ENCODE measurements at places on chromosomes 1 and 21.

DNA sequence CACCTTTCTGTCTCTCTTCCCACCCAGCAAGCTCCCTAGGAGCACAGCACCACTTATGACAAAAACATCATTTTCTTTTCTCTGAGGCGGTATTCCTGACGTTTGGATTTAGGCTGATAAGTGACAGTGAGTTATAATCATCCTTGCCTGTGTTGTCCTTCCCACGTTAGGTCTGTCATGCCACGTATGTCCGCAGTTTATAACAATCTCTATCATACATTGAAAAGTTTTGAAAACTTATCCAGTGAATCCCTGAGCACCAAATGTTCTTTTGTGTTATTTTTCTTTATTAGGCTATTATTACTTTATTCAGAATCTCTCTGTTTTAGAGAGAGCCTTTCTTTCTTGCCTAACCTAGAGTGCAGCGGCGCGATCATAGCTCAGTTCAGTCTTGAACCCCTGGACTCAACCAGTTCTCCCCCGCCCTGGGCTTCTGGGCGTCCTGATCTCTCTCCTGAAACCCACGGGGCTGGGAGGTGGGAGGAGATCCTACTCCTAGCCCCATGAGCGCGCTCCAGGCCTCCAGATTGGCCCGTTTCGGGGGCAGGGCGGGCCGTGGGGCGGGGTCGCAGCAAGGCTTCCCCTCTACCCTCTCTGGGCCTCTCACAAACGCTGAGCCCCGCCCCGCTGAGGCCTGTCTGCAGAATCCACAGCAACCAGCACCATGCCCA lies at the start of gene GSTM2:
GSTM2 (plus strand) TSS at position 606 of the 671 bp plus-strand sequence; CDS start at position 665, 59 bp downstream.
- DNase-seq: peak; percentile 89

DNA sequence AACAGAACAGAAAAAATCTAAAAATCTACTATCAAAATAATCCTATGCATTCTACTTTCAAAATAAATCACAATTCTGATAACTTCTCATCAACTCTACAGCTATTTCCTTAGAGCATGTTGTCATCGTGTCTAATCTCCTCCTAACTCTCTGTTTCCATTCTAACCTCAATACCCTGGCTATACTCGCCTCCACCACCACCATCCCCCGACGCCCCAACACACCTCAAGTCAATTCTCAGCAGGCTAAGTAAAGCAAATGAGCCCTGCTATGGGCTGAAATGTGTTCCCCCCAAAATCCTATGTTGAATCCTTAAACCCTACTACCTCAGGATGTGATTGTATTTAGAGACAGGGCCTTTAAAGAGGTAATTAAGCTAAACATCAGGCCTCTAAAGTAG lies 34.6 kb downstream of the NRDC start:
- no peak for DNase-seq

DNA sequence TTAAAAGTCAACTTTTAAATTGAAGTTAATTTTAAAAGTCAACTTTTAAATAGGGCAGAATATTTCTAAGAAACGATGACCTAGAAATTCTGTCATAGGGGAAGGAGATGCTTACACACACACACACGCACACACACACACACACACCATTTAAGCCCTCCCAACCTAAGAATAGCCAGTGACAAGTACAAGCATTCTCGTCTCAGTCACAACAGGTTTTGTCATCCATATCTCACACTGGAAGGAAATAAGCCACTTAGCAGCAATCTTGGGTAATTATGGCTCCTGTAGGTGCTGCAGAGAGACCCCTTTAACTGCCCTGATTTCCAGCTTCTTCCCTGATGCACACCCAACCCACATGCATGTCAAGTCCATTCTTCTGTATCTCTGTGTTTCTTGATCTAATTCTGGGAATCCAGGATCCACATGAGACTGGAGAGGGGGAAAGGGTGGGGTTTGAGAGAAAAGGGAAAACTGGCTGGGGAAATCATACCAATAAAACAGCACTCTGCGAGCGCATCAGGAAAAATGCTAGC lies 338.1 kb downstream of the PAPPA2 start:
- DNase-seq: no peak

- no peak for DNase-seq
Observed at GRCh38 chr1:54728027-54728426, 12.4 kb downstream of the TTC4 start.

DNA sequence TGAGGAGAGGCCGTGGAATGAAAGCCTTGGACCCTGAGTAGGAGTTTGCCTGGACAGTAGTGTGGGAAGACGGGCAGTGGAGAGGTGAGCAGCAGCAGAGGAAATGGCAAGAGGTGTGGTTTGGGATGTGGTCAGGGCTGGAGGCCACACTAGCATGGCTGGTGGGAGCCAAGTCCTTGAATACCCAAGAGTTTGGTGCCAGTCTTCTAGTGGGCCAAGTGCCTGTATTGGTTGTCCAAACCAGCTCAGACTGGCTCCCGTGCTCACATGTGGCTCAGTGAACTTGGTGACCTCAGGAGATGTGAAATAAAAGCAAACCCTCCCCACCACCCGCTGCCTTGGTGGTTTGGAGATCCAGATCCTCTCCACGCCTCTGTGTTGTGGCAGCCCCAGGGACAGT lies 2.4 kb downstream of the GUCA2A start:
- DNase-seq: no peak

- no peak for DNase-seq
Observed at GRCh38 chr1:26616881-26617280, 78.9 kb upstream of the ARID1A start.

DNA sequence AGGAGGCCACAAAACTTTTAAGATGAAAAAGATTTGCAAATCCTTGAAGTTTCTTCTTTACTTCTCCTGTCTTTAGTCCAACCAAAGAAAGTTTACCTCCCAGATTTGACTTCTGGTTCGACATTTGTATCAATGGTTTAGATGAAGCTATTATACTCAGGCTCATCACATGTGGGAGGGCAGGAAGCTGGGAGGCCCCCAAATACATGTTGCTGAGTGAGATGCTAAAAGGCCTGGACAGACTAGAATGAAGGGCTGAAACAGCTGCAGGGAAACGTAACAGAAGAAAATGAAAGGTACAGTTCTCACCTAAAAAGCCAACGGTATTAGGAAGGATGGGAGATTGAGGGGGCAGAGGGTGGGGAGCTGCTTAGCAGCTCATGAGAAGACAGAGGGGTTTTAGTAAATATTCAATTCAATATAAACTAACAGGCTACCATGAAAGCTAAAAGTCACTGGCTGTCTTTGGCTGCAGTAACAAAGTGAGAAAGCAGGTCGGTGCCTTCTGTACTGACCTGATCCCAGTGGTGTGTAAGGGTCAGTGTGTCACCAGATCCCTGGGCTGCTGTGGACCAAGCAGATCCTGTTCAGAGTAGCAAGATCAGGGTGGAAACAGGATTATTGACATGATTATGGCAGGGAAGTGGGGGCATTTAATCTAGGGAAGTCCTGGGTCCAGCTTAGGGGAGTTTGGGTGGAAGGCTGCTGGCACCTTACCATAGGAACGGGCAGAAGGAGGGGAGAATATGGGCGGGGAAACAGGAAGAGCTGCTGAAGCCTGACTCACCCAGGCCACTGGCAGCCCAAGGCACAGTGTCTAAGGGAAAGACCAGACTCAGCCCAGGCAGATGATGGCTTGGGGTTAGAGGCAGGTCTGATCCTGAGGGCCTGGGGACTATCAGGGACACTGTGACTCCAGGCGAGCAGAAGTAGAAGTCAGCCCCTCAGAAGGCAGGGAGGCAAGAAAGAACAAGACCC lies 60.4 kb downstream of the KCNN3 start:
- no peak for DNase-seq

GRCh38 chr1:11985851-11986250 lies 5.6 kb downstream of the MFN2 start:
- no peak for DNase-seq

DNA sequence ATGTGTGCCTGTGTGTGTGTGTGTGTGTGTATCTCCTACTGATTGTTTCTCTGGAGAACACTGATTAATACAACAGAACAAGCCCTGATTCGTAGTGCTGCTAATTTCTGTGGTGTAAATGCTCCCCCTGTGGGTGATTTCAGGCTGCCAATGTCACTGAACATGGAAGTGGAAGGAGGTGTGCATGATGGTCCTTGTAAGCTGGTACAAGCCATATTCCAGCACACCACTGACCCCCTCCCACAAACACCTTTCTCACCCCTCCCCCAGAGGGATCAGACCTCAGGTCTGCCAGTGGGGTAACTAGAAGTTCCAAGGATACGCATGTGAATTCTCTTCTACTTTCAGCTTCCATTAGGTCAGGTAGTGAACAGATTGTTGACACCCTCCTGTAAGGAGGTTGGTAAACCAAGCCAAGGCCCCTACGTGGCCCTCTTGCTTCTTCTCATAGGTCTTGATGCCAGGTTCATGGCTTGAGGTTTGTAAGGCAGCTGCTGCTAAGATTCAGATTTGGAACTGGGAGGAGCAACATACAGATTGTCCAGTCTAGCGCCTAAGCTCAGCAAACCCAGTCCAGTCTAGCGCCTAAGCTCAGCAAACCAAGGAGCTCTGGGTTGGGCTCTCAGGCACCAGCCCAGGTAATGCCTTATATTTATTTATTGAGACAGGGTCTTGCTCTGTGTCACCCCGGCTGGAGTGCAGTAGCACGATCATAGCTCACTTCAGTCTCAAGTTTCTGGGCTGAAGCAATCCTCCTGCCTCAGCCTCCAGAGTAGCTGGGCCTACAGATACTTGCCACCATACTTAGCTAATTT lies 38.7 kb downstream of the DHCR24 start:
- DNase-seq: no peak

DNA sequence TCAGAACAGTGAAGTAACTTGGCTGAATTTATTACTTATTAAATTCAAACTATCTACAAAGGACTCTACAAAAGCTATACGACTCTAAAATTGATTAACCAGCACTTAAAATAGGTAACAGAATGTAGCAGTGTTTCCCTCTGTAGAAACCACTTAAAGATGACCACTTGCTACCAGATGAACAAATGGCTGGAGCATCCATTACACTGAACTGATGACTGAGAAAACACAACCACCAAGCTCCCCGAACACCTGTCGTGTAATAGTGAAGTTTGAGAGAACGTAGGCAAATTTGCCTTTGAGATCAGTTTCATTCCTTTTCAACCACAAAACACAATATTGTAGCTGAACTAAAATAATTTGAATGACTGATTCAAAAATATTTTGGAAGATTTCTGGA lies 226.7 kb downstream of the KCNT2 start:
- no peak for DNase-seq

DNA sequence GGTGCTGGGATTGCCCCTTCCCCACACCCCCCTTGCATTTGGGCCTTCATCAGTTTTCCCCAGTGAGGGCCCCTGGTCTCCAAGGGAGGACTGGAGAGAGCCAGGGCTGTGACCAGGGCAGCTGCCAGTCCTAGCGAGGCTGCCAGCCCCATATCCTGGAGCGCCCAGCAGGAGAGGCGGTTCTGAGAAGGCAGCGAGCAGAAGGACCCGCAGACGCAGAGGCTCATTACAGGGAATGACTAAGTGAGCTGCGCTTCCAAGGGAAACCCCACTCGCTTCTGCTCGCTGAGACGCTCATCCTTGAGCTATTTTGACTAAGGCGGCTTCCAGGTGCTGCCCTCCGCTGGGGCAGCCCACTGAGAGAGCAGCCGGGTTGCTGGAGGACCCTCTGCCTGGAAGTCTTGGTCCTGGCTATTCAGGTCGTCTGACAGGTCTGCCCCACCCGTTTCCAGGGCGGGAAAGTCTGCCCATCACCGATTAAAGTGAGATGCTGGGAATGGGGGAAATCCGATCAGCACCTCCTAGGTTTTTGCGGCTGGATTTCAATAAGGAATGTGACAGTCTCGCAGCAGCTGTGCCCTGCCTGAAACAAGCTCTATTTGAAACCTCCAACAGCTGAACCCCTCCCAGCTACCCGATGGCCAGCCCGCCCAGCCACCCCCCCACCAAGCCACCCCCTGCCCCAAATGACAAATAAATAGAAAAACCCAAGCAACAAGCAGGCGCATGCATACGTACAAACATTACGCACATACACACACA lies 2.8 kb downstream of the KCNN3 start:
- no peak for DNase-seq

DNA sequence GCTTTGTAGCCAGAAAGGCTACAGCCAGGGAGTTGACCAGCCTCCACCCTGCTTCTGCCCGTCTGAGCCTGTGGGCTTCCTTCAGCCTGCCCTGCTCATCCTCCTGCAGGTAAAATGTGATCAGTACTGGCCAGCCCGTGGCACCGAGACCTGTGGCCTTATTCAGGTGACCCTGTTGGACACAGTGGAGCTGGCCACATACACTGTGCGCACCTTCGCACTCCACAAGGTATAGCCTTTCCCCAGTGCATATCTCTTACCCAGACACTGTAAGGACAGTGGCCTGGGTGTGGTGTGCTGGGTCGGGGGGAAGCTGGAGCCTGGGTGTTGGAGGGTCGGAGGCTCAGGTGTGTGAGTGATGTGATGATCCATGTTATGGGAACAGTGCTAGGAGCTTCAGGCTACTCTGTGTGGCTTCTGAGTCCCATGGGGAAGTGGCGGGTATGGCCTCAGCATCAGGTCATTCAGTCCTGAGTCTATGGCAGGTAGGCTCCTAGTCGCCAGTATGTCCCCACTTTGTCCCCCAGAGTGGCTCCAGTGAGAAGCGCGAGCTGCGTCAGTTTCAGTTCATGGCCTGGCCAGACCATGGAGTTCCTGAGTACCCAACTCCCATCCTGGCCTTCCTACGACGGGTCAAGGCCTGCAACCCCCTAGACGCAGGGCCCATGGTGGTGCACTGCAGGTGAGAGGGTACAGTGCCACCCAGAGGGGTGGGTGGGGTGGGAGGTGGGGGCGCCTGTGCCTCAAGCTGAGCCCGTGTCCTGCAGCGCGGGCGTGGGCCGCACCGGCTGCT lies 31.2 kb upstream of the KDM4A start:
- DNase-seq: no peak

DNA sequence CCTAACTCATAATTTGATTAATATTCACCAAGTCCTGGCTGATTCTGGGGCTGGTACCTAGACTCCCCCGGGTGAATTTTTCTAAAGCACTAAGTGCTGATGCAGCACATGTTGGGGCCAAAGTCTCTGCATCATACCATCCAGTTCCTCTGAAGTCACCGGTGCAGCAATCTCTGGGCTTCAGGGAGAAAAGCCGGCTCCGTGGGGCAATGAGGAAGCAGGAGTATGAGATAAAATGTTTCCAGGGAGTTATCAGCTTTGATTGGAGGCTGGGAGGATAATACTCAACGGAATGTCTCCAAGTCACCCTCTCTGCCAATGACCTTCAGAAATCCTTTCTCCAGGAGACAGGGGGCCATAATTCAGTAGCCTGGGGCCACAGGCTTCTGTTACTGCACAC lies 1.2 kb downstream of the FCAMR start:
- no peak for DNase-seq

GRCh38 chr1:177922209-177922608 lies 47.6 kb downstream of the SEC16B start:
- DNase-seq: no peak

GRCh38 chr1:77565321-77565720 lies 117.1 kb downstream of the ZZZ3 start:
- DNase-seq: no peak

GRCh38 chr1:176682830-176683535 lies 220.0 kb downstream of the PAPPA2 start:
- DNase-seq: no peak

DNA sequence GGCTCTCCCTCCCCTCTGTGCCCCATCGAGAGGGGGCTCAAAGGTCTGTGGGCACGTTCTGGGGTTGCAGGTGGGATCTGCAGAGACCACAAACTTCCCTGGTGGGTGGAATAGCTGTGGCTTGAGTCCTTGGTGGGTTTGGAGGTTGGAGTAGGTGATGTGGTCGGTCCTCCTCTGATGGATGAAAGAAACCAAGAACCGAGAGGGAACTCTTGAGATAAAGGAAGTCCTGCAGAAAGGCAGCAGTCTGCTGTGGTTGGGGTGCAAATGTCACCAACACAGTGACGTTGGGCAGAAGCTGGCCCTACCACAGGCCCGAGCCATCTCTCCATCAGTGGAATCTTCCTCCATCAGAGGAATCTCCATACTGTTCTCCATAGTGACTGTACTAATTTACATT lies 171.8 kb downstream of the FCRL5 start:
- no peak for DNase-seq

All from activated CD4-positive, alpha-beta T cell treated with anti-CD3 and anti-CD28 coated beads, Interleukin-2, amount 10 ng/mL, durations not matched to agents 7 days and 5 days (primary cell).